Hypothalamus (tissue), 51 donors: ENCODE measurements at places on chromosomes 3 and 15.

DNA sequence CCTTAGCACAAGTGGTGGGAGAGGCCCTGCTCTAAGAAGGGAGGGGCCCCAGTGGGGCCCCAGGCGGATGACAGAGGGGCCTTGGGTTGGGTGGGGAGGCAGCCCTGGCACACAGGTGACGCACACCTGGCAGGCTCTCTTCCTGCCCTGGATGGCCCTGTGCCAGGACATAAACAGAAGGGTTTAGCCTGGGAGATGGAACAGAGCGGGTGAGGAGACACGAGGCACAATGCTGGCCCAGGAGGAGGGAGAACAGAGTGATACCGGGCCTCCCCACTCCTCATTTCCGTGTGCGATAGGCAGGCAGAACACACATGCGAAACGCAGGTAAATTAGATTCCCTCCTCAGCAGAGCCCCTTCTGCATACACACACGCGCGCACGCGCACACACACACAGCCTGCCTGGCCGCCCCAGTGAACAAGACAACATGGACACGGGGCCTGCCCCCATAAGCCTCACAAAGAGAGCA is 39.8 kb downstream of the IDH2 start:
- DNase-seq: no peak

DNA sequence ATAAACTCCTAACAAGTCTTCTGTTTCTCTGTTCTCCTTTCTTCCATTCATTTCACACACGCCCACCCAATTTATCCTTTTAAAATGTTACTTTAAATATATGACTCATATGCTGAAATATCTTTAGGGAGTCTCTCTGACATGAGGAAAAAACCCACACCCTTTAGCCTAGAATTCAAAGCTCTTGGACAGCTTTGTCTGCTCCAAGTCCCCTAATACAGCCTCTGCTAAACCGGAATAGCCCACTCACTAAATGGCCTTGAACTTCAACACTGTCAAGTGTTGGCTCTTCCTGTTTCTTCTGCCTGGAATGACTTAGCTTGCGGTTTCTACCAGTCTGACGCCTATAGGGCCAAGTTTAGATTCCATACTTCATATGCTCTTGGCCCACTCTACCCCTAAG is 3.3 kb upstream of the CD96 start:
- no peak for DNase-seq

DNA sequence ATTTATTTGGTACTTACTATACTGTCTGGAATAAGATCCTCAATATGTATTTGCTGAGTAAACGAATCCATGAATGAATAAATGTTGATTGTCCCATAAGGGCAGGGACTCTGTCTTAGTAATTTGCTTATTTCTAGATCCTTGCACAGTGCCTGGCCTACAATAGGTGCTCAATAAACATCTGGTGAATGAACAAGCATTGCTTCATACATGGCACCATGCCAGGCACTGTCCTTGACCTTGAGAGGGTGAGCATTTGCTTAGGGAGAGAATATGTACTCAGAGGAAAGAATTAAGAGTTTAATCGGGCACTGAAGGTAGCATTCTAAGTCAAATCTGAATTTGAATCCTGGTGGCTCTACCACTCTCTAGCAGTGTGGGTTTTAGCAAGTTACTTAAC is 282.1 kb downstream of the THSD4 start:
- DNase-seq: no peak

- DNase-seq: no peak
Measured at GRCh38 chr3:71416876-71417275, 166.7 kb downstream of the FOXP1 start.

DNA sequence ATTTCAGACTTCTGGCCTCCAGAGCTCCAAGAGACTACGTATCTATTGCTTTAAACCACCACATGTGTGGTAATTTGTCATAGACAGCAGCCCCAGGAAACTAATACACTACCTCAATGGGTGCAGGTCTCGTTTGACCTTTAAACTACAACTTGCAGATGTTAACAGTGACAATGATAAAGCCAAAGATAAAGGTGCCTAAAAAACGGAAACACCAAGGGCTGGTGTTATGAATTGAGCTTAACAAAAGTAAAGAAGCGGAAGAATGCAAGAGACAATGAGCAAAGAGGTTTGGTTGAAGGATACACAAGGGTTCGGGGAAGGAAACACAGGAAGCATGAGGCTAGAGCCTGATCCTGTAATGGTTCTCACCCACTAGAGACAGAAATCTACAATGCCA is 50.8 kb downstream of the RFTN1 start:
- no peak for DNase-seq

DNA sequence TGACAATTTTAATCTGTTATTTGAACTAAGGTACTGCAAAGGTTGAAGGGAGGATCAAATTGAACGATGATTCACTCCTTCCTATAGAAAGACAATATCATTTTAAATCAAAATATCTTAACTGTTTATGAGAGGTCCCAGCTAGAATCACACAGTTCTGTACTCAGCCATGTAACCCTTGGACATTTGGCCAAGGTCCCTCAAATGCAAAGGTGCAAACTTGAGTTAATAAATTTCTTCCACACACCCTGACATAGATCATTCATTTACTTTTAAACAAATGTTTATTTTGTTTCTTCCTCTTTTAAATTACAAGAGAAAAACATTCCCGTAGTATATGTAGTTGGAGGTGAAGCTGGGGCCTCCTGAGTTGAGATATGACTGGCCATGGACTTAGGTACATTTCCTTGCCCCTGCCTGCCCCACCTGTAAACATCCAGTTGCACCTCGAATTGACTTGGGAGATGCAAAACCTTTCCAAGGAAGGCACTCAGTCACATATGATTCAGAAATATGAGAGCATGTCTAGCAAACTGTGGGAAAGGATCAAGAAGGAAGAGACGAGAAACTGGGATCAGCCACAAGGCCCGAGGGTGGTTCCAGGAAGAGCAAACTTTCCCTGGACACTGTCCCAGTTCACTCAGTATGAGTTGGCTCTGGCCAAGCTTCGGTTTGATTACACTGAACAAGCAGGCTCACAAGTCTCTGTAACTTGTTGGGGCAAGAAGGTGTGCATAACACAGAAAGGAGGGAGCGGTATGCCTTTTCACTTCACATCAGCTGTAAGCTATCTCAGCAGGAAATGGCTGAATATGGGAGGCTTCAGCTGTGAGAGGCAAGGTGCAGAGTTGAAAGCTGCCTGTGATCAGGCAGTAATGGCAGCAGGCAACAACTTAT is 6.7 kb downstream of the TNFSF10 start:
- DNase-seq: no peak

DNA sequence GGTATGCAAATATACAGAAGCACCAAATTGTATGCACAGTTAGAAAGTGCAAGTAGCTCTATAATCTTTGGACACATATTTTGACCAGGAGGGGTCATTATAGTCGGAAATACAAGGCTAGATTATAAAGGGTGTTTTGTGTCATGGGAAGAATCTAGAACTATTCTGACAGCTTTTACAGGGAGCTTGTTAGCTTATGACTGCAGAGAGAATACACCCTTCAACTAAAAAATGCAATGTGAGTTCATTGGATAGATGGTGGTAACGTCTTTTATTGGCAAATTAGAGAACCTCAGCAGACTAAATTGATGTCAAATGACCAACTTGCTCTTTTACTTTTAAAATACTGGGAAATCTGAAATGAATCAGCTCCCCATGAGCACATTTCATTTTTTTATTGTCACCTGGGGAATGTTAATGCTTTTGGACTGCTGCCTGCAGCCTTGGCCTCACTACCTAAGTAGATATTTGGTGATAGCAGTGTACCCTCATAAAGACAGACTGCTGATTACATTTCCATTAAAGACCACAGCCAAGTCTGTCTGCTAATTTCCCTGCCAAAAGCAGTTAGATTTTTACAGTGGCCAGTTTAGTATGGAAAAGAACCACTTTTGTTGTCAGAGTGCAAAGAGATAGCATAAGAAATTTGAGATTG is 515.9 kb upstream of the DPPA4 start:
- DNase-seq: no peak

DNA sequence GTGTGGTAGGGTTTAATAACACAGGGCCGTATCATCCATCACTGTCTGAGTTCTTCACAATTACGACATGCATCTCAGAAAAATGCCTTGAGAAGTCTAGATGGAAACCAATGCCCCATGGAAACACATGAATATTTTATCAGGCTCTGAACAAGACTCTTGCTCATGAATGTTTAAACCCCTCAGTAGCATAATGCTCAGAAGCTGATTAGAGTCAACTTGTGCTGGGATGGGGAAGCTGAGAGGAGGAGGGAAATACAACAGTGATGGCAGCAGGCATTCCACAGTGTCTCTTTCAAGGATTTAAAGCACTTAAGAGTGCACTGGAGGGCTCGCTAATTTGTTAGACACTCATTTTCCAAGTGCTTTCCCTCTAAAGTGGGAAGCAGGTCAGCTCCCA is 3.8 kb downstream of the GPR156 start:
- DNase-seq: no peak

GRCh38 chr3:110620118-110620517 is 451.5 kb upstream of the NECTIN3 start:
- DNase-seq: no peak

GRCh38 chr15:79644091-79644490 is 212.0 kb downstream of the MINAR1 start:
- no peak for DNase-seq

GRCh38 chr3:40720863-40721262 is 196.1 kb downstream of the ZNF621 start:
- no peak for DNase-seq

DNA sequence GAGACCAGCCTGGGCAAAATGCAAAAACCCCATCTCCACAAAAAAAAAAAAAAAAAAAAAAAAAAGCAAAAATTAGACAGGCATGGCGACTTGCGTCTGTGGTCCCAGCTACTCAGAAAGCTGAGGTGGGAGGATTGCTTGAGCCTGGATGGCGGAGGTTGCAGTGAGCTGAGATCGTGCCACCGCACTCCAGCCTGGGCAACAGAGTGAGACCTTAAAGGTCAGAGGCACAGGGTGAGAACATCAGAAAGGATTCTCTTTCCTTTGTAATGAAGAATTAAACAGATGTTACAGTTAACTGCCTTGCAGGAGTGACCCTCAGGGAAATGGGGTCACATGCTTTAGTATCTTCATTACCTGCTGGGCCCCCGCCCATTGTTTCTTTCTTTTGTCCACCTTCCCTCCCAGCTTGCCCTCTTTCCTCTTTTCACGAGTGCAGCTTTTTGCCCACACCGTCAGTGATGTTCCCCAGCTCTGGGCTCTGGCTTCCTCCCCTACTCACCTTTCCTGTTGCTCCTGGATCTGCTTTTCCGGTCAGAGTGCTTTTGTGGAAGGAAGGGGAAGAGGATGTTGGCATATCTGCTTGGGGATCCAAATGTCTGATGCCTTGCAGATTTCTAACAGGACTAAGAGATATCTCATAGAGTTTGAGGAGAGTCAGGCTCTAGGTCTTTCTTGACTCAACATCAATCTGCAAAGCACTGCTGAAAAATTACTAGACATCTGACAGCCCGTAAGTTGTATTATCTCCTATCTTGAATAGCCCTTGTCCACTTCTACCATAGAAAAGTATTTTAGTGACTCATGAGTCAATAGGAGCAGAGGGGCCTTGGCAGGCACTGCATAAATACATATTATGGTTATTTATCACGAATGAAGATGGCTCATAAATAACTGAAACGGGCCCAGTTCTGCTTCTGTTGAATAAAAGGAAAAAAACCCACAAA is 35.6 kb upstream of the NDUFB4 start:
- DNase-seq: no peak

DNA sequence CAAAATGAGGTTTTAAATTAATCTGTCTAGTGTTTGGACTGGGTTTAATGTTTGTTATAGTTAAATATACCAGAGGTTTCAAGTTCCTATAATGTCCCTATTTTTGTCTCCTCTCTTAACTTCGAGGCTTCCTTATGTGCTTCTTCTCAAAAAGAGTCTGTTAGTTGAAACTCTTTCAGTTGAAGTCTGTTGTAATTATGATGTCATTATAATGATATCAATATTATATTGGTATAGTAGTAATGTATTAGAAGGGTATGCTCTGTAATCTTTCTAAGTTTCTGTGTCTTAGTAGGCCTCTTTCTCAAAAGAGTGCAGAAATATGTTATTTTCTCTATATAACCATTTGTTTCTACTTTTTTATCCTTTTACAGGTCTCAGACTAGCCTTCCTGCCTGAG is 1148.0 kb downstream of the NSUN3 start:
- DNase-seq: no peak

DNA sequence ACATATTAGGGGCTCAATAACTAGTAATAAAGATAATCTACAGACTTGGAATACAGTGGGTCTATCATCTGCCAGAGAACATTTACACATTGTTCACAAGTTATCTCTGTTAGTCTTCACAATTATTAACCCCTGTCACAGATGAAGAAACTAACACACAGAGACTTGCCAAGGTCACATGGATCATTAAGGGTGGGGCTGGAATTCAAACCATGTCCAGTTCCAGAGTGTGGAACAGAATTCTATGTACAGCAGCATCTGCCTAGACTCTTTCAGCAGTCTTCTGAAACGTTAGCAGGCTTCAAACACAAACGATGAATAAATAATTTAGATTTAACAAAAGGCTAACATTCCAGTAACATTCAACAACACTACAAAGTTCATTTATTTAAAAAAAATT is 673.9 kb upstream of the NR2F2 start:
- DNase-seq: no peak

DNA sequence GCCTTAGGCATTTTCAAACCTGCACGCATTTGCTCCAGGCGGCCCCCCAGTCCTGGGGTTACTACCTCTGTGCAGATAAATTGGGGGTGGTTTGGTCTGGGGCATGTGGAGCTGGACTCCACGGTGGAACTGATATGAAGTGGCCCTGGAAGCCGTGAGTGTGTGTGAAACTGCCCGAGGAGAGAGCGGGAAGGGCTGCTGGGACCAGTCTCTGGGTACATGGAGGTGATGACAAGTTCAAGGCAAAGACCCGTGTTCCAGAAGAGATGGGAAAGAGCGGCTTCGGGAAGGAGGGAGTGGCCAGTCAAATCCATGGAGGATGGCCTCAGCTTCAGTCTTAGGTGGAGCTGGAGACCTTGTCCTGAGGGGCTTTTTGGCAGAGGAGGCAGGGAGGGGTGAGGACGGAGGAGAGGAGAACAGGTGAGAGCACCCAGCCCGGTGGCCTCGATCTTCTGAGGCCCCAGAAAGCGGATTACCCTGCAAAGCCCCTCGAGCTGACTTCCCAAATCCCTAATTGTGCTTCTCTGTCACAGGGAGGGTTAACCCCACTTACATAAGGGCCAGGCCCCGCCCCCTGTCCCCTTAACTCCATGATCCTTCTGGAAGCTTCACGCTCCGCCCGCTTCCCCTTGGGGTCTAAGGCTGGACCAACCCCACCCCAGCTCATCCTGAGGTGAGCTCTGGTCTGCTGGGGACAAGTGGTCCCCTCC is 1.9 kb upstream of the NR2E3 start:
- no peak for DNase-seq

GRCh38 chr15:69012761-69013364 is 1.6 kb upstream of the NOX5 start:
- no peak for DNase-seq

DNA sequence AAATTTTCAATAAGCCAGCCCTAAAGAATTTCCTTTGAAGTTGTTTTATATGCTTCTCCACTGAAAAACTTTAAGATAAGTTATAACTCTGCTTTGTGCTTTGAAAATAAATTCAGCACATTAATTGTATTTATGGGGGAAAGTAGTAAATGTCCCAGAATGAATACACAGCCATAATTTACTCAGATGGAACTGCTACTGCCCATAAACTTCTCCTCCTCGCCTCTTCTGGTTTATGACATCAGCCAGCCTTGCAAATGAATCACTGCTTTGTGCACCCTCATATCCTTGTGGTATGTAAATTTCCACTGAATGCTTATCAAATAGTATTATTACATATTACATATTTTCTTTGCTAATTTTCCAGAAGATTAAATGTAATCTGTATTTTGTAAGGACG is 302.0 kb downstream of the DIPK2A start:
- no peak for DNase-seq
